ENCODE measurements at places on chromosomes 16 and 17.

DNA sequence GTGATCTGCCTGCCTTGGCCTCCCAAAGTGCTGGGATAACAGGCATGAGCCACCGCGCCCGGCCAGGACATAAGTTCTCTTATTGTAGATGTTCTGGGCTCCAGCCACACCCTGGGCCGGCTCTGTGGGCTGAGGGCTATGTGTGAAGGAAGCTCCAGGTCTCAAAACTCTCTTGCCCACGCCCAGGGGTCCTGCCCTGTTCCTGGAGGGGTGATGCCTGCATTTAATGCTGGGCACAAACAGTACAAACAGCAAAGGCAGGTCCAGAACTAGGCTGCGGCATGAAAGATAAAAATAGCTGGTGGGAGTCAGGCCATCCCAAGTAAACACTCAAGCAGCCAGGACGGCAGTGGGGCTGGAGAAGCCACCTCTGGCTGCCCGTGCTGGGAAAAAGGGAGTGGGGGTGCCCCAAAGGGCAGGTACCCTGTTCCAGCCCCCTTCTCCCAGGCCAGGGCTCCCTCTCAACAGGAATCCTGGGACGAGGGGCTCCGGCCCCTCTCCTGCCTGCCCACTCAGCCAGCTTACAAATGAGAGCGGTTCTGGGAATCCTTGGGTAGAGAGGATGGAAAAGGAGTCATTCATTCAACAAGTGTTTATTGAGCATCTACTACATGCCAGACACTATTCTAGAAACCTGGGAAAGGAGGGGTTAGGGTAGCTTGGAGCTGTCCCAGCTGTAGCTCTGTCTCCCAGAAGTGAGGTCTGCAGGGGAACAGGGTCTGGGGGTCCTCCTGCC is 4.6 kb downstream of the TRIM47 start:
- DNase-seq = no peak
- H3K27me3 ChIP-seq = no peaks in the 10 kb centered on the region
- no peaks in the 10 kb centered on the region for H3K36me3 ChIP-seq
- peak overlapping the region; percentile 73 for H3K27ac ChIP-seq
- no peak overlapping the region for H3K4me3 ChIP-seq

DNA sequence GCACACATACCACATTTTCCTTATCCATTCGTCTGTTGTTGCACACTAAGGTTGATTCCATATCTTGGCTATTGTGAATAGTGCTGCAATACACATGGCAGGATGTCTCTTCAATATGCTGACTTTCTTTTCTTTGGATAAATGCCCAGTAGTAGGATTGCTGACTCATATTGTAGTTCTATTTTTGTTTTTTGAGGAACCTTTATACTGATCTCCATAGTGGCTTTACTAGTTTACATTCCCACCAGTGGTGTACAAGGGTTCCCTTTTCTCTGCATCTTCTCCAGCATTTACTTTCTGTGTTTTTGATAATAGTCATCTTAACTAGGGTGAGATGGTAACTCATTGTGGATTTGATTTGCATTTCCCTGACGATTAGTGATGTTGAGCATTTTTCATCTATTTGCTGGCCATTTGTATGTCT is 118.1 kb downstream of the STXBP4 start:
- no peak overlapping the region for H3K27ac ChIP-seq
- no peaks in the 10 kb centered on the region for H3K27me3 ChIP-seq
- no peak for DNase-seq
- H3K36me3 ChIP-seq = peaks cover 18% of the 10 kb centered on the region
- peaks cover 8% of the 10 kb centered on the region for H3K4me1 ChIP-seq

DNA sequence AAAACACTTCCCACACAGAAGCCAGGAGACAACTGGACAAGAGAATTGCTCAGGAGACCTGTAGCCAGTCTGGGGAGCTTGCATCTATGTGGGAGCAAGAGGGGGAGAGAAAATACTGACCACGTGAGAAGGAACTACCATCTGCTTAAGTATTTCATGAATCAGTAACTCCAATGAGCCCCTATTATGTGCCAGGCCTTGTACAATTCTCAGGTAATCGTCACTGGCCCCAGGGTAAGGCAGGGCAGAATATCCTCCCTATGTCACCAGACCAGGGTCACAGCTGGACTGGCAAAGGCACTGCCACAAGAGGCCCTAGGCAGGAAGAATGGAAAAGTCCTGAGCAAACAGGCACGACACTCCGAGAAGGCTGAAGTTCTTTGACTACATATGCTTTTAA is 25.9 kb downstream of the USP7 start:
- H3K27me3 ChIP-seq = no peaks in the 10 kb centered on the region
- peaks cover 98% of the 10 kb centered on the region for H3K4me1 ChIP-seq
- H3K27ac ChIP-seq = peak overlapping the region; percentile 44
- peak overlapping the region; percentile 50 for H3K4me3 ChIP-seq
- H3K36me3 ChIP-seq = no peaks in the 10 kb centered on the region

- peaks cover 2% of the 10 kb centered on the region for H3K27me3 ChIP-seq
- H3K36me3 ChIP-seq = peaks cover 43% of the 10 kb centered on the region
- H3K4me1 ChIP-seq = no peaks in the 10 kb centered on the region
- no peak overlapping the region for H3K27ac ChIP-seq
These were observed 529.1 kb downstream of the WWOX start for GRCh38 chr16:78628461-78629045.

- H3K4me1 ChIP-seq = peaks cover 17% of the 10 kb centered on the region
- no peaks in the 10 kb centered on the region for H3K36me3 ChIP-seq
- H3K4me3 ChIP-seq = no peak overlapping the region
- H3K27me3 ChIP-seq = no peaks in the 10 kb centered on the region
- no peak for DNase-seq
These were observed 84.3 kb downstream of the TMEM132E start for GRCh38 chr17:34663714-34664113.

GRCh38 chr17:47719411-47720152 is 13.5 kb upstream of the TBX21 start:
- no peak overlapping the region for H3K27ac ChIP-seq
- DNase-seq = no peak
- peaks cover 66% of the 10 kb centered on the region for H3K4me1 ChIP-seq
- peaks cover 12% of the 10 kb centered on the region for H3K27me3 ChIP-seq
- peak overlapping the region; percentile 29 for H3K4me3 ChIP-seq

- peaks cover 43% of the 10 kb centered on the region for H3K4me1 ChIP-seq
- no peak overlapping the region for H3K4me3 ChIP-seq
- no peaks in the 10 kb centered on the region for H3K27me3 ChIP-seq
- H3K36me3 ChIP-seq = peaks cover 2% of the 10 kb centered on the region
These were observed 23.9 kb downstream of the UBE2G1 start for GRCh38 chr17:4342535-4342934.

- H3K4me3 ChIP-seq = no peak overlapping the region
- H3K27ac ChIP-seq = peak overlapping the region; percentile 42
- no peaks in the 10 kb centered on the region for H3K27me3 ChIP-seq
- H3K36me3 ChIP-seq = no peaks in the 10 kb centered on the region
These were observed 17.8 kb upstream of the SLC6A4 start for GRCh38 chr17:30253312-30253711.

DNA sequence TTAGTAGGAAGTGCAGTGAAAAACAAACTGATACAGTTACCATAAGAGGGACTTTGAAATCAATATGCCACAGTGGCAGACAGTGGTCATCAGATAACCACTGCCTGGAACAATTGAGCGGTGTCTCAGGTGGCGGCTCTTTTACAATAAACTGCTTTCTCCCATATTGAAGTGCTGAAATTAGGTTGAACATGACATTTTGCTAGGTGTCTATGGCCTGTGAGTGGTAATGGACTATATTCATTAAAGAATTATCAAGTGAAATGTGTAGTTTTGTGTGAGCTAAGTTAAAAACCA is 214.7 kb downstream of the RPTOR start:
- H3K4me3 ChIP-seq = peak overlapping the region; percentile 63
- no peaks in the 10 kb centered on the region for H3K27me3 ChIP-seq
- peaks cover 18% of the 10 kb centered on the region for H3K36me3 ChIP-seq
- H3K27ac ChIP-seq = peak overlapping the region; percentile 92

DNA sequence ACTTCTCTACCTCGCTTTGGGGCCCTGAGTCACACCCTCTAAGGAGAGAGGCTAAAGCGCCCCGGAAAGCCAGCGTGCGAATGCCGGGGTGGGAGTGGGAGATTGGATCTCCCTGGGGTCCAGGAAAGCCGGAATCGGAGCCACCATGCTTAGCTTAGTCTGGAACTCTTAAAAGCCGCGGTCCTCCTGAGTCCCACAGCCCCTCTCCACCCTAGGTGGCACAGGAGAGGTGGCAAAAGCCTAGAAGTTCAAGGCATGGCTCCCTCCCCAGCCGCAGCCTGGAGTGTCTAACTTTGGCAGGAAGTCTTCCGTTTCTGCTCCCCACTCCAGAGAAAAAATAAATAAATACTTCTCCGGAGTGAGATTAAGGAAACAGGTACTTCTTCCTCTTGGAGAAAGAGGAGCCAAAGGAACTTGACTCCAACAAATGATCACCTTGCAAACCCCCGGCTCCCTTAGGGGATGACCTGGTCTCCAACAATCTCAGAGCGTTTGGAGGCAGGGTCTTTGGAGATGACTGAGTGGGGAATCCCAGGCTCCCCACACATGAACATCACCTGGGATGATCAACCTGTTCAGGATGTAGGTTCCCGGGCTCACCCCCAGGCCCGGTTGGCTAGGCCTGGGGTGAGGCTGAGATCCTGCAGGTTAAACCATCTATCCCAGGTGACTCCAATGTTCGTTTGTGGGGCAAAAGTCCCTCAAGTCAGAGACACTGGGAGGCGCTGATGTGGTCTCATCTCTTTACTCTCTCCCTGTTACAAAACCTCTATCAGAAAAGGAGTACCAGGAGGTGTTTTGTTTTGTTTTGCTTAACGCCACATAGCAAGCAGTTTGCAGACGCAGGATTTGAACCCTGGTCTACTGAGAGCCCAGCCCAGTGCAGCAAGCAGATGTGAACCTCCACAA is 2.9 kb downstream of the CIITA start:
- H3K4me3 ChIP-seq = peak overlapping the region; percentile 91
- no peak for DNase-seq
- H3K27me3 ChIP-seq = peaks cover 29% of the 10 kb centered on the region
- no peak overlapping the region for H3K27ac ChIP-seq
- no peaks in the 10 kb centered on the region for H3K36me3 ChIP-seq
- H3K4me1 ChIP-seq = peaks cover 82% of the 10 kb centered on the region

- DNase-seq = no peak
- H3K4me1 ChIP-seq = peaks cover 9% of the 10 kb centered on the region
- H3K27me3 ChIP-seq = no peaks in the 10 kb centered on the region
- peak overlapping the region; percentile 48 for H3K4me3 ChIP-seq
- no peaks in the 10 kb centered on the region for H3K36me3 ChIP-seq
These were observed 2.7 kb upstream of the UNC13D start for GRCh38 chr17:75846692-75847613.

- no peaks in the 10 kb centered on the region for H3K27me3 ChIP-seq
- DNase-seq = no peak
- no peak overlapping the region for H3K4me3 ChIP-seq
- peaks cover 3% of the 10 kb centered on the region for H3K4me1 ChIP-seq
These were observed 30.2 kb upstream of the PHLPP2 start for GRCh38 chr16:71754652-71755051.

GRCh38 chr16:70634861-70635260 is 11.5 kb upstream of the IL34 start:
- peaks cover 3% of the 10 kb centered on the region for H3K27me3 ChIP-seq
- H3K4me1 ChIP-seq = no peaks in the 10 kb centered on the region
- H3K4me3 ChIP-seq = no peak overlapping the region
- H3K36me3 ChIP-seq = peaks cover 5% of the 10 kb centered on the region
- H3K27ac ChIP-seq = no peak overlapping the region

GRCh38 chr17:55120651-55121050 is 144.1 kb upstream of the HLF start:
- H3K36me3 ChIP-seq = peaks cover 4% of the 10 kb centered on the region
- no peak for DNase-seq
- no peak overlapping the region for H3K27ac ChIP-seq
- no peaks in the 10 kb centered on the region for H3K4me1 ChIP-seq
- H3K4me3 ChIP-seq = no peak overlapping the region

DNA sequence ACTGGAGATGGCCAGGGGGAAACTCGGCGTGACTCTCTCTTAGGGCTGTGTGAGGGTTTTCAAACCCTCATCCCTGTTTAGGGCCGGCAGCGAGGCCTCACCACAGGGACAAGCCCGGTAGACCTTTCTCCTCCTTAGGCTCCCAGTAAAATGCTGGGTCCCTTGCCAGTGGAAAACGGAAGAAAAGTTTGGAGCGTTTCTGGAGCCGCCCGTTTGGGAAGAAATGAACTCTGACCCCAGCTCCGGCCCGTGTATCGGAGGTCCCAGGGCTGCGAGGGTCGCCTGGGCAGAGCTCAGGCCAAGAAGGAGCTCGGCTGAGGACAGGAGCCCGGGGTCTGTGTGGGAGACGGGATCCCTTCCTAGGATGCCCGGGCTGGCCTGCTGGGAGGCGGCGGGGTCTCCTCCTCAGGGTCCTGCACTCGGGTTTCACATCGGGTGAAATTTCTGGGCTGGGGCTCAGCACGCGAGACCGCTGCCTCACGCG is 23.2 kb downstream of the ZNF213 start:
- peaks cover 31% of the 10 kb centered on the region for H3K4me1 ChIP-seq
- peaks cover 1% of the 10 kb centered on the region for H3K36me3 ChIP-seq
- H3K4me3 ChIP-seq = peak overlapping the region; percentile 90
- no peaks in the 10 kb centered on the region for H3K27me3 ChIP-seq
- peak overlapping the region; percentile 90 for H3K27ac ChIP-seq
- peak; percentile 59 for DNase-seq

DNA sequence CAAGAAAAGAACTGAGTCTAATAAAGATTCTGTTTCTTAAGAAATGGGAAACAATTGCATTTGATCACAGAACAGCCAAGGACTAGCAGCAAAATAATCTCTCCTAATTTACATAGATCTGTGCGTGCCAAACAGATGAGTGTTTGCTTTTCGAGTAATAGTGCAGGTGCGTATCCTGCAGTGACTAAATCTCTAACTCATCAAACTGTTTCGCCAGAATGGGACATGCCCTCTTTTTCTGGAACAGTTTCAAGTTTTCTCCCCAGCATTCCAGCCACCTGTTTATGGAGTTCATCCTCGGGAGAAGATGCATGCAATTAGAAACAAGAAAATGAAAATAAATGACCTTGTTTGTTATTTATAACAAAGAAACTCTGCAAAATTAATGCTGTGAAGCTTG is 5.7 kb upstream of the TOX3 start:
- peaks cover under 1% of the 10 kb centered on the region for H3K4me1 ChIP-seq
- no peak for DNase-seq
- H3K27me3 ChIP-seq = peaks cover 20% of the 10 kb centered on the region
- H3K36me3 ChIP-seq = peaks cover 3% of the 10 kb centered on the region

DNA sequence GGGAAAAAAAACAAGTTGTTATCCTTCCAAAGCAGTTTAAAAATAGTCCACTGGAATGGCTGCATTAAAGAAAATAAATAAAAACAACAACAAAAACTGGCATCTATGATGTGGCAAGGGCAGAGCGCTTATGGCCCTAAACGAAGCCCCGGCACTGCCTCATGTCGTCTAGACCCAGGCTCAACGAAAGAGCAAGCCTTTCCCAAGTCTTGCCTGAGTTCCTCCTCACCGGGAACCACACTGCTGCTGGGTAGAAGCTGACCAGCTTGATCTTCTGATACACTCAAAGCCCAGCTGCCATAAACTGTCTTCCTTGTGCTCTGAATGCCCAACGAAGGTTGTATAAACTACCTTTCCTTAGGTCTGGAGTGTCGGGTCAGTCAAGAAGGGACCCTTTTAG is 37.0 kb downstream of the NDEL1 start:
- H3K27me3 ChIP-seq = no peaks in the 10 kb centered on the region
- H3K36me3 ChIP-seq = no peaks in the 10 kb centered on the region
- no peak for DNase-seq
- no peaks in the 10 kb centered on the region for H3K4me1 ChIP-seq

Data from naive thymus-derived CD8-positive, alpha-beta T cell (primary cell).